SJSA1 (cell line): ENCODE measurements at places on chromosomes 11 and 22. TPM values are rescaled to one million over a fixed set of nuclear protein-coding genes. Genes with fewer than 3 reads are reported as not detected.

DNA sequence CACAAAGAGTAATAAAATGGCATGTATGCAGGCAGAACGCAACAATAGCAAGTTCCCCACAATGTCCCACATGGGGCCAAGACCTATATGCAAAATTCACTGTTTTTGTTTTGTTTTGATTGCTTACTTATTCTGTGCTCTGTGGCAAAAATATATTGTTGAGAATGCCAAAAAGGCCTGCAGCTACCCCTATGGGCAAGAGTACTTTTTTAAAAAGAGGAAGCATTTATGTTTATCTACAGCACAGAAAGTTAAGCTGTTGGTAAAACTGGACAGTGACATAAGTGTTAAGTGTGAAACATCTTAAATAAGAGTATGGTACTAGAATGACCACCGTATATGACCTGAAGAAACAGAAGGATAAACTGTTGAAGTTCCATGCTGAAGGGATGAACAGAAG, 301.9 kb upstream of the ZC3H12C start:
- no peak for DNase-seq

- DNase-seq = peak; percentile 38
Measured at GRCh38 chr22:29145321-29146072, 60.2 kb upstream of the EMID1 start.

DNA sequence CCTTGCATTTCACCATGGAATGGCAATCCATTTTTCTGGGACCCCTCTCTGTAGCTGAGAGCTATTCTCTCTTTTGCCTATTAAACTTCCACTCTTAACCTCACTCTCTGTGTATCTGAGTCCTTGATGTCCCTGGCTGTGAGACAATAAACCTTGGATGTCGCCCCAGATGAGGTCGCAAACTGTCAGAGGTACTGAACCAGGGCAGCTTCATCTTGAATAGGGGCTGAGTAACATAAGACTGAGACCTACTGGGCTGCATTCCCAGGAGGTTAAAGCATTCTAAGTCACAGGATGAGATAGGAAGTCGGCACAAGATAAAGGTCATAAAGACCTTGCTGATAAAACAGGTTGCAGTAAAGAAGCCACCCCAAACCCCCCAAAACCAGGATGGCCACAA, 68.0 kb downstream of the RSF1 start:
- DNase-seq = no peak

DNA sequence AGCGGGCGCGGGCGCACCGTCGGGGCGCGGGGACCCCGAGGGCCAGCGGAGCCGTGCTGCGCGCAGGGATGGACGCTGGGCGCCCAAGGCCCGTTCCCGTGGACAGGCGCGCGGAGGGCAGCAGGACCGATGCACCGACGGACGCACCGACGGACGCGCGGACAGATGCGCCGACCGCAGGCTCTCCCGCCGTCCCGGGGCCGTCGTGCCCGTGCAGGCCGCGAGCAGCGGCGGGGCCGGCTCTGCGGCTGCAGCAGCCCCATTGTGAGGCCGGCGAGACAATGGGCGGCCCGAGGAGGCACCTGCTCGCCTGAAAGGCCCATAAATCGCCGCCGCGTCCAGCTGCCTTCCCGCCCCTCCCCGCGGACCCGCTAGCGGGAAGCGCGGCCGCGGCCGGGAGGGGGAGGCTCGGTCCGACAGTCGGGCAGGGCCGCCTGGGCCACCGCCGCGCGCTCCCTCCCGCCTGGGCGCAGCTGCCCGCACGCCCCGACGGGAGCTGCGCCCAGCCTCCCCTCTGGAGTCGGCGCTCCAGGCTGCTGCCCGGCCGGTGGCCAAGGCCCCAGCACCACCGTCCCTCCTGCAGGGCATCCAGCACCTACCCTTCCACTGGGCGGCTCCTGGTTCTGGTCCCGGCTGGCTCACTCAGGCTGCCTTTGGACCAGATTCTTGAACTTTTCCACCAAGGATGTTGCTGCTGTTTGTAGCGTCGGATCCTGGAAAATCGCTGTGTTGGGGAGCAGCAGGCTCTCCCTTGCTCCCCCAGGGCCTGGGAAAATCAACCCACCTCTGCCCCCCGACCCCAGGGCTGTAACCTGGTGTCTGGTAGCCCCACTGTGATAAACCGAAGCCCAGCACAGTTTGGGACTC, 15.8 kb downstream of the CDKN1C start:
- DNase-seq = no peak

DNA sequence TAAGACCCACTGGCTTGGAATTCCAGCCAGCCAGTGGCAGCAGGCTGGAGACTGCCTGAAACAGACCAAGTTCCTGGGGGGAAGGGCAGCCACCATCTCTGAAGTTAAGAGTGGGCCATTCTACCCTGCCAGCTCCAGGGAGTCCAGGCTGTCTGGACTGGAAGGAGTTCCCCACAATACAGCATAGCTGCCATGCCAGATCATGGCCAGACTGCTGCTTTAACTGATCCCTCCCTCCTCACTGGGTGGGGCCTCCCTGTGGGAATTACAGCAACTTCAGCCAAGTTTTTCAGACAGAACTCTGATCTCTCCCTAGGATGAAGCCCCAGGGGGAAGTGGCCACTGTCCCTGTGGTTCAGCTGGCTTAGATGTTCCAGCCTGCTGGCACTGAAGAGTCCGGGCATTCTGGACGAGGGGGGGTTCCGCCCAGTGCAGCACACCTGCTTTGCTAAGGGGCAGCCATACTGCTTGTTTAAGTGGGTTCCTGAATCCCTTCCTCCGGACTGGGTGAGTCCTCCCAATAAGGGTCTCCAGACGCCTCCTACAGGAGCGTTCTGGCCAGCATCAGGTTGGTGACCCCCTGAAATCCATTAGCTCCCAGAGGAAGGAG, 455.4 kb downstream of the DLG2 start:
- DNase-seq = no peak

DNA sequence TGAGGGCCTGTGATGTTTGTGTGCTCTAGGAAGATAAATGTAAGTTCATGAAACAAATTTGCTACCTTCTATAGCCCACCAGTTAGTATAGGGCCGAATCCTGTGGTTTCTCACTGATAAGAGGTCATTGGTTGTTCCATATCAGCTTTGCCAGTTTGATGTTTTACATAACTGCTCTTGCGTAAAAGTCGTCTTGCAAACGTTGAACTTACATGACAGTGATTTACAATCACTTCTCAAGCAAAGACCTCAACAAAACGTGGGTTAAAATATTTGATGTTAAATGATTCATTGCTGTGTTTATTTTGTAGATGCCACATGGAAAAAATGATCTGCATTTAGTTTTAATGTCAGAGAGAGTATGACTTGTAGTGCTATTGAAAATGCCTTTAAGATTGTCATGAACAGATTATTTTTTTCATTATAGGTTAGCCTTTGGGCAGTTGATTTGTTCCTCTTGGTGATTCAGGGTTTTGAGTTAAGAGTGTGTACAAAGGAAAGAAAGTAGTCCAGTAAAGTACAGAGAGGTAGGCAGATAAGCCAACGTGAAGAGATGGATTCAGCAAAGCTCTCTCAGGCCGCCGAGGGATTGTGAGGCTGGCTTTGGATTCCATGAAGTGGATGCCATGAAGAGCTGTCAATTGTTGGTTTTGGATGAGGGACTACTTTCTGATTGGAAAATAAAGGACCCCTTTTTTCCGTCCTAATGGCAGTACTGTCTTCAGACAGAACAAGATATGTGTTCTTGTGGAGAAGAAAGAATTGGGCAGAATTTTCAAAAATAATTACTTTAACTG, 2.6 kb downstream of the EWSR1 start:
- DNase-seq = peak; percentile 36

GRCh38 chr11:34651551-34651950, 30.7 kb downstream of the EHF start:
- no peak for DNase-seq

DNA sequence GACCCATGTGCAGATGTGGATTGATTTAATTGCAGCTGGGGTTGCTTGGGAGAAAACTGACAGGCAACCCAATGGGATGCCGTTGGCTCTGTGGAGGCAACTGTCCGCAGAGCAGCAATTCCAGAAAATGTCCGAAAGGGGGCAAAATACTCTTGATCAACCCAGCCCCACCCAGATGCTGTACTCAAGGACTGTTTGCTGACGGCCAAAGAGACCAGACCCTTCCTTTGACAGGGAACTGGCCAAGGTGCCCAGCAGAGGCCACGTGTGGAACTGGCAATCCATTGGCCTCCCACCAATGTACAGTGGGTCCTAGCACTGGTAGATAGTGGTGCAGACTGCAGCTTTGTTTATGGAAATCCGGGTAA, 29.7 kb upstream of the KCNA4 start:
- no peak for DNase-seq

- DNase-seq = no peak
Measured at GRCh38 chr11:78810559-78811009, 235.9 kb upstream of the NARS2 start.

GRCh38 chr11:73245461-73245860, 26.7 kb upstream of the P2RY6 start:
- no peak for DNase-seq

- DNase-seq = no peak
Measured at GRCh38 chr11:77778549-77778948, 42.0 kb downstream of the RSF1 start.

DNA sequence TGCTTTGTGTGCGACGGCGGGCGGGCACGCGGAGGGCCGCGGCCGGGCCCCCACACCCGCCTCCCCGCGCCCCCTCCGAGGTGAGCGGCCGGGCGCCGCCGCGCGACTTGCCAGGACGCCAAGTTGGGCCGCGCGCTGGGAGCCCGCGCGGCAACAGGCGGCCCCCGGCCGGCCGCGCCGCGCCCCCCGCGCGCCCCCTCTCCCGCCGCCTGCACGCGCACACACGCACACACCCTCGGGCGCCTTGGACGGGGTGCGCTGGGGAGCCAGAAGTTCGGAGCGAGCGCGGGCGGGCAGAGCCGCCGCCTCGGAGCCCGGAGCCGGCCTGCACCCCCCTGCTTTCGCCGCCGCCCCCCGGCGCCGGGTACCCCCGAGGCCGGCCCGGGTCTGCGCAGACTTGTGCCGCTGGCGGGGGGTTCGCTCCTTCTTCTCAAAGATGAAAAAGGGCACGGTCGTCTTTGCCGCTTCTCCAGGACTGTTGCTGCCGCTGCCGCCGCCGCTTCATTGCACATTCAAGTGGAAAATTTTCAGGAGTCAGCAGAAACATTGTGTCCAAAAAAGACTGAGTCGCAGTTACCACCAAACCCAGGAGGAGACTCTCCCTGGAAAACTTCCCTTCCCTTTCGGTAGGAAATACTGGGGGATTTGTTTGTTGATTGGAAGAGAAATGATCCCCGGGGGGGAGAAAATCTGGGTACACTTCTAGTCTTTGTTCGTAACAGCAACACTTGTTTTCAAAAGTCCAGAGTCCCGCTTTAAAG, 895 bp downstream of the TEAD1 start:
- DNase-seq = peak; percentile 45

- DNase-seq = no peak
Measured at GRCh38 chr11:86161837-86162236, 82.7 kb upstream of the EED start.

DNA sequence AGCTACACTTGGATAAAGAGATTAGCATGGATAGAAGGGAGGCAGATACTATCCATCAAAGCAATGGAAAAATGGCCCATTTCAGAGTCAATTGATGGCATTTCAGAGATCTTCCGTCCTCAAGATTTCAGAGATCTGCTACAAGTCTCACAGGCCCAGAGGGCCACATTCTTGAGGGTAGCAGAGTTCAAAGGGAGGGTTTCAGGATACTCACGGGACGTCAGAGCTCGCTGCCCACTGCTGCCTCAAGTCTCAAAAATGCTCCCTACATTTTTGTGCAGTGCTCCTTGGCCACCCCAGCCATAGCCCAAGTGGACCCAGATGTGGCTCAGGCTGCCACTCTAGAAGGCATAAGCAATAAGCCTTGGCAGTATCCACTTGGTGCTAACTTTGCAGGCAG, 24.9 kb downstream of the RTL6 start:
- no peak for DNase-seq

GRCh38 chr22:46449116-46449691, 88.2 kb downstream of the CELSR1 start:
- DNase-seq = no peak

The CCDC73 gene
- total RNA-seq = not detected in 2 replicates

The OR51E2 gene
- 0.09 and 0.21 TPM in 2 replicates for total RNA-seq

The CNTF gene
- 0.16 and 1.9 TPM in 2 replicates for total RNA-seq

The NXPE4 gene
- not detected in 2 replicates for total RNA-seq

The WEE1 gene
- 36.1 and 44.3 TPM in 2 replicates for total RNA-seq

The DCUN1D5 gene
- total RNA-seq = 48.3 and 115 TPM in 2 replicates
